ENCODE measurements at places on chromosomes 16 and 17.

- no peaks in the 10 kb centered on the region for H3K27me3 ChIP-seq
- H3K27ac ChIP-seq: no peak overlapping the region
- peaks cover 26% of the 10 kb centered on the region for H3K4me1 ChIP-seq
- no peak for DNase-seq
- no peak overlapping the region for H3K4me3 ChIP-seq
Observed at GRCh38 chr17:50807009-50807408, 28.4 kb upstream of the WFIKKN2 start.

GRCh38 chr17:76440751-76441362, 12.1 kb downstream of the UBE2O start:
- no peaks in the 10 kb centered on the region for H3K36me3 ChIP-seq
- no peak for DNase-seq
- H3K4me1 ChIP-seq: peaks cover 14% of the 10 kb centered on the region
- H3K27me3 ChIP-seq: no peaks in the 10 kb centered on the region

GRCh38 chr17:81821603-81822311, 11.3 kb downstream of the MCRIP1 start:
- peak; percentile 96 for DNase-seq
- no peak overlapping the region for H3K4me3 ChIP-seq
- H3K4me1 ChIP-seq: peaks cover 26% of the 10 kb centered on the region
- no peaks in the 10 kb centered on the region for H3K27me3 ChIP-seq

DNA sequence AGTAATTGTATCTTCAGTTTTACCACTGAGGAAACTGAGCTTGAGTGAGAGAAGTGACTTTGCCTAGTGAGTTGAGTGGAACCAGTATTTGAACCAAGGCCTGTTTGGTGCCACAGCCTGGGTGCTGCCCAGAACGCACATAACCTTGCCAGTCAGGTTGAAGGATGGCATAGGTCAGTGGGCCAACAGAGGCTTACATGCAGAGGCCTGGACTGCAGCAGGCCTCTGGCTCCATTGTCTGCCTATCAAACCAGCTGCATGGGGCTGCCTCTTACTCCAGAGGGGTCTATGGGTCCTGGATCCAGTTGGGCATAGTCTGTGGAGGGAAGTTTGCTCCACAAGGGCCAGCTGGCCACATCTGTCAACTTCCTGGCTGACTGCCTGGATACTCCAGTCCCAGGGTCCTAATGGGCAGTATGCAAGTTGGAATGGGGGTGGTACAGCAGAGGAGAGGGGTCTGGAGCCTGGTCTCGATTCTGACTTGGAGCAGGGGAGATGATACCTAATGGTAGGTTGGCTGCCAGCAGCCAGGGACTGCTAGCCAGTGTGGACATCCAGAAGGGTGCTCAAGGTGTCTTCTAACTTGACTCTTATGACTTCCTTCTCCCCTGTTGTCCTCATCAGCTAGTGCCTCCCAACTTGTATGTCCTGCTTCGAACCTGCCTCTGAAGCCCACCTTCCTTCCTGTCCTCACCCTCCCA, 11.1 kb upstream of the RNF112 start:
- H3K4me3 ChIP-seq: no peak overlapping the region
- DNase-seq: no peak

GRCh38 chr17:68288804-68289203, 2.1 kb downstream of the SLC16A6 start:
- H3K27me3 ChIP-seq: peaks cover 15% of the 10 kb centered on the region
- no peaks in the 10 kb centered on the region for H3K36me3 ChIP-seq
- peaks cover 23% of the 10 kb centered on the region for H3K4me1 ChIP-seq
- DNase-seq: peak; percentile 41
- H3K4me3 ChIP-seq: no peak overlapping the region
- no peak overlapping the region for H3K27ac ChIP-seq

GRCh38 chr16:88363239-88363891, 19.4 kb upstream of the ZNF469 start:
- no peaks in the 10 kb centered on the region for H3K36me3 ChIP-seq
- no peak overlapping the region for H3K4me3 ChIP-seq
- no peak overlapping the region for H3K27ac ChIP-seq
- no peak for DNase-seq
- H3K4me1 ChIP-seq: no peaks in the 10 kb centered on the region

- H3K4me3 ChIP-seq: no peak overlapping the region
- no peaks in the 10 kb centered on the region for H3K27me3 ChIP-seq
- H3K4me1 ChIP-seq: no peaks in the 10 kb centered on the region
- no peak for DNase-seq
Observed at GRCh38 chr16:5188318-5188988, 90.9 kb upstream of the EEF2KMT start.

- H3K4me3 ChIP-seq: peak overlapping the region; percentile 99
- H3K36me3 ChIP-seq: no peaks in the 10 kb centered on the region
- no peak for DNase-seq
- no peaks in the 10 kb centered on the region for H3K27me3 ChIP-seq
Observed at GRCh38 chr17:21214777-21215541, 998 bp upstream of the TMEM11 start.

DNA sequence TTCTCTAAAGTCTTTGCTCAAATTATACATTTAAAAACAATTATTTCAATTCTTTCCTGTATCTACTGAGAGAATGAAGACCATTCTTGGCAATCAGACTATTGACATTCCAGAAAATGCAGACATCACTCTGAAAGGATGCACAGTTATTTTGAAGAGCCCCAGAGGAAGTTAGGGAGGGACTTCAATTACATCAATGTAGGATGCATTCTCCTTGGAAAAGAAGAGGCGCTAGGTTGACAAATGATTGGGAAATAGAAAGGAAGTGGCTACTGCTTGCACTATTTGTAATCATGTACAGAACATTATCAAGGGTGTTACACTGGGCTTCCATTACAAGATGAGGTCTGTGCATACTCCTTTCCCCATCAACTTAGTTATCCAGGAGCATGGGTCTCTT, 74.3 kb downstream of the SSH2 start:
- H3K36me3 ChIP-seq: no peaks in the 10 kb centered on the region
- no peak overlapping the region for H3K4me3 ChIP-seq
- no peaks in the 10 kb centered on the region for H3K27me3 ChIP-seq
- DNase-seq: no peak

- peak overlapping the region; percentile 6 for H3K27ac ChIP-seq
- DNase-seq: peak; percentile 68
- no peak overlapping the region for H3K4me3 ChIP-seq
- no peaks in the 10 kb centered on the region for H3K36me3 ChIP-seq
- peaks cover 24% of the 10 kb centered on the region for H3K4me1 ChIP-seq
- H3K27me3 ChIP-seq: no peaks in the 10 kb centered on the region
Observed at GRCh38 chr17:82412535-82413520, 5.3 kb upstream of the HEXD start.

DNA sequence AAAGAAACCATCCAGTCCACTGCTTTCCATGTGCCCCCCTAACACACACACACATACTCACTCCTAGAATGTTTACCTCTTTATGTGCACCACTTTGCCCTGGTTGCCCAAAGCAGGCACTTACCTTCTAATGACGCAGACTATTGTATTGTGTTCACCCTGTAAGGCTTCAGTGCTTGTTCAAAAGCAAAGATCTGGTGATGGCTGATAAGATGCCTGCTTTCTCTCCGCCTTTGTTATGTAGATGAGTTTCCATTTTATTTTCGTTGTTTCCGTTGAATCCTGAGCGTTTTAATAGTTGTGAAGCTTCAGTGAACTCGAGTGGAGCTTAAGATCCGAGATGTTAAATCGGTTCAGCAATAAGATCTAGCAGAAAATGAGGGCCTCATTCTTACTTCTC, 452.7 kb downstream of the TMEM114 start:
- H3K4me1 ChIP-seq: no peaks in the 10 kb centered on the region
- H3K36me3 ChIP-seq: no peaks in the 10 kb centered on the region
- no peak overlapping the region for H3K4me3 ChIP-seq

GRCh38 chr17:76156662-76156991, 15.6 kb upstream of the FOXJ1 start:
- no peak overlapping the region for H3K4me3 ChIP-seq
- H3K4me1 ChIP-seq: no peaks in the 10 kb centered on the region
- no peak for DNase-seq
- H3K27ac ChIP-seq: no peak overlapping the region

- no peaks in the 10 kb centered on the region for H3K27me3 ChIP-seq
- no peak overlapping the region for H3K27ac ChIP-seq
- no peaks in the 10 kb centered on the region for H3K4me1 ChIP-seq
- DNase-seq: no peak
- H3K4me3 ChIP-seq: no peak overlapping the region
Observed at GRCh38 chr16:67499106-67499505, 15.8 kb upstream of the AGRP start.

GRCh38 chr17:83069931-83070742, 9.3 kb upstream of the METRNL start:
- H3K27me3 ChIP-seq: no peaks in the 10 kb centered on the region
- no peak overlapping the region for H3K4me3 ChIP-seq
- no peak for DNase-seq

DNA sequence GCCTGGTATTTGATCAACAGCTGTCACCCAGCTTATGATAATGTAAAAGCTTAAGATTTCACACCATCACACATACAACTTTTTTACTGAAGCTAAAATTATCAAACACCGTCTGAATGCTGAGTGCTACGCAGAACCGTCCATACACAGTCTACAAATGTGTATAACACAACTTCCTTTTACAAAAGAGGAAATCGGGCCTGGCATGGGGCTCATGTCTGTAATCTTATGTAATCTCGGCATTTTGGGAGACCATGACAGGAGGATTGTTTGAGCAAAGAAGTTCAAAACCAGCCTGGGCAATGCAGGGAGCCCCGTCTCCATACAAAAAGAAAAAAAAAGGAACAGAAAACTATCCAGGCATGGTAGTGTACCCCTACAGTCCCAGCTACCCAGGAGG, 19.6 kb upstream of the QRICH2 start:
- no peak for DNase-seq
- no peak overlapping the region for H3K27ac ChIP-seq
- peaks cover 3% of the 10 kb centered on the region for H3K4me1 ChIP-seq
- H3K27me3 ChIP-seq: no peaks in the 10 kb centered on the region

DNA sequence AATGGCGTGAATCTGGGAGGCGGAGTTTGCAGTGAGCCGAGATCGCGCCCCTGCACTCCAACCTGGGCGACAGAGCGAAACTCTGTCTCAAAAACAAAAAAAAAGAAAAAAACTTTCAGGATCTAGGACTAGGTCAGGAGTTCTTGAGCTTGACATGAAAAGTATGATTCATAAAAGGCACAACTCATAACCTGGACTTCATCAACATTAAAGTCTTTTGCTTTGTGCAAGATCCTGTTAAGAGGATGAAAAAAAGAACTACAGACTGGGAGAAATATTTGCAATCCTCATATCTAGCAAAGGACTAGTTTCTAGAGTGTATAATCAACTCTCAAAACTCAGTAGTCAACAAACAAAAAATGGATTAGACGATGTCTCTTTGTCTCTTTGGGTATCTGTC, 40.0 kb downstream of the TBC1D16 start:
- no peak for DNase-seq
- H3K4me3 ChIP-seq: no peak overlapping the region
- no peaks in the 10 kb centered on the region for H3K36me3 ChIP-seq
- H3K27me3 ChIP-seq: no peaks in the 10 kb centered on the region
- peaks cover 35% of the 10 kb centered on the region for H3K4me1 ChIP-seq
- H3K27ac ChIP-seq: no peak overlapping the region

GRCh38 chr16:53893731-53894435, 189.9 kb downstream of the FTO start:
- no peak overlapping the region for H3K4me3 ChIP-seq
- H3K4me1 ChIP-seq: peaks cover 17% of the 10 kb centered on the region
- no peak for DNase-seq
- no peak overlapping the region for H3K27ac ChIP-seq
- no peaks in the 10 kb centered on the region for H3K27me3 ChIP-seq
- H3K36me3 ChIP-seq: no peaks in the 10 kb centered on the region

DNA sequence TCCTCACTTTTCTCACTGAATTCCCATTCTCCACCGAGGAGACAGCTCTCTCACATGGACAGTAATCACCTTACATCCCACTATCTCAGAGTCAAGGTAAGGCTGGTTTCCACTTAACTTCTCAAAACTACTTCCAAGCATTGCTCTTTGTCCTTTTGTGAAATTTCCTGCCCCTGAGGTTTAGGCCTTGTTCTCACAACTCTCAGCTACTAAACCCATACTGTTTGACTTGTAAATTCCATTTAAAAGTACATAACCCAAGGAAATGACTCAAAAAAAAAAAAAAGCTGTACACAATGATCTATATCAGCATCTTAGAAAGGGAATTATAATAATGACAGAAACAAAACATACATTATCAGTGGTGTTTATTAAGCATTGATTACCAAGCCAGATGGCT, 8.8 kb downstream of the CDC27 start:
- no peak overlapping the region for H3K4me3 ChIP-seq
- H3K27me3 ChIP-seq: no peaks in the 10 kb centered on the region
- peaks cover 9% of the 10 kb centered on the region for H3K4me1 ChIP-seq
- no peak overlapping the region for H3K27ac ChIP-seq

GRCh38 chr16:2692251-2692947, 10.1 kb downstream of the KCTD5 start:
- no peak for DNase-seq
- peaks cover 16% of the 10 kb centered on the region for H3K4me1 ChIP-seq
- no peaks in the 10 kb centered on the region for H3K27me3 ChIP-seq
- no peaks in the 10 kb centered on the region for H3K36me3 ChIP-seq
- no peak overlapping the region for H3K4me3 ChIP-seq
- no peak overlapping the region for H3K27ac ChIP-seq

DNA sequence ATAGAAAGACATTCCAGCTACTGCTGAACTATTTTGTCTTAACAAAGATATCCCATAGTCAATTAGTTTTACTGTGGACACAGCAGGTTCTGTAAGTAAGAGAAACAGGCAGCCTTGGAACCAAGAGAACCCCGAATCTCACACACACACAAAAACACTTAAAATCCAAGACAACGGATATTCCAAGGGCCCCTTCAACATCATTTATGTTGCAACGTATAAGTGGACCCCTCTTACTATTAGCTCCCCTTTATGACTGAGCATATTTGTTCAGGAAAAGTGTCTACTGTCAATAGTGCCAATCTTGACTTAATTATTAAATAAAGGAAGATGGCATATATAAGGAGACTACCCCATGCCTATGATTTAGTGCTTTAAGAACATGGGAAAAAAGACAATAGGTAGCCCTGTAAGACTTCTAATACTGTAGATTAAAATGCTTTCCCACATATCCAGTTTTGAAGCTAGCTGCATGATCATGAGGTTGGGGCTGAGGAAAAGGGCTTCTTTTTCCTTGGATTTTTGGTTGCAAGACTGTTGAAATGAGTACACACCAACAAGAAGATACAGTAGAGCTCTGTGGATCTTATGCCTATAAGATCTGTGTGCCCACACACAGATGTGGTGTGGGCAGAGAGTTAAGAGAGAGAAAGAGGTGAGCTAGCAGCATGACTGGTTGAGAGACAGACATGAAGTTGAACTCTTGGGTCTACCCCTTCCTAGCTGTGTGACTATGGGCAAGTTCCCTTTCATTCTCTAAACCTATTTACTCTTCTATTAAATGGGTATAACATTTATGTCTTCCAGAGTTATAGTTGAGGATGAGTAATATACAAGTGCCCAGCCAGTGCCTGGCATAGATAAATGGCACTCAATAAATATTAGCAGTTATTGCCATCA, 3.0 kb downstream of the MMD start:
- peaks cover 23% of the 10 kb centered on the region for H3K4me1 ChIP-seq
- no peak for DNase-seq
- no peaks in the 10 kb centered on the region for H3K36me3 ChIP-seq
- H3K27me3 ChIP-seq: no peaks in the 10 kb centered on the region
- H3K27ac ChIP-seq: no peak overlapping the region

Data from body of pancreas (tissue), 4 donors.